NCI-H526 (cell line): ENCODE measurements at places on chromosomes 7 and 10.

GRCh38 chr10:86964847-86965190 is 3.5 kb upstream of the ADIRF start:
- no peak for DNase-seq

GRCh38 chr7:83882551-83882950 is 233.6 kb upstream of the SEMA3E start:
- DNase-seq, result no peak

DNA sequence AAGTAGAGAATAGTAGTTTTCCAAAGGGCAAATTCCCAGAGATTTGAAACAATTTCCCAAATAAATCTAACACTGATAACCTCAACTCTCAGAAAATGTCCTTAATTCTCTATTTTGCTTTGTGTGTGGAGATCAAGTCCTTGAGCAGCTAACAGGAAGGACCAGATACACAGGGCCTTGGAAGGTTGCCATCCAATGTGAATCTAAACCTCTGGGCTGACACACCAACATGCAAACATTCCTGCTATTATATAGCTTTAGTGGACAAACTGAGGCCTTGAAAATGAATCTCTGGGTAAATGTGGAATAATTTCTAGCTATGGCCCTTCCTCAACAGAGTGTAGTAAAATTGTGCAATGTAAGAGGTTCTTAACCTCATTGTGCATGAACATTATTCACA is 44.1 kb upstream of the PARD3 start:
- no peak for DNase-seq

DNA sequence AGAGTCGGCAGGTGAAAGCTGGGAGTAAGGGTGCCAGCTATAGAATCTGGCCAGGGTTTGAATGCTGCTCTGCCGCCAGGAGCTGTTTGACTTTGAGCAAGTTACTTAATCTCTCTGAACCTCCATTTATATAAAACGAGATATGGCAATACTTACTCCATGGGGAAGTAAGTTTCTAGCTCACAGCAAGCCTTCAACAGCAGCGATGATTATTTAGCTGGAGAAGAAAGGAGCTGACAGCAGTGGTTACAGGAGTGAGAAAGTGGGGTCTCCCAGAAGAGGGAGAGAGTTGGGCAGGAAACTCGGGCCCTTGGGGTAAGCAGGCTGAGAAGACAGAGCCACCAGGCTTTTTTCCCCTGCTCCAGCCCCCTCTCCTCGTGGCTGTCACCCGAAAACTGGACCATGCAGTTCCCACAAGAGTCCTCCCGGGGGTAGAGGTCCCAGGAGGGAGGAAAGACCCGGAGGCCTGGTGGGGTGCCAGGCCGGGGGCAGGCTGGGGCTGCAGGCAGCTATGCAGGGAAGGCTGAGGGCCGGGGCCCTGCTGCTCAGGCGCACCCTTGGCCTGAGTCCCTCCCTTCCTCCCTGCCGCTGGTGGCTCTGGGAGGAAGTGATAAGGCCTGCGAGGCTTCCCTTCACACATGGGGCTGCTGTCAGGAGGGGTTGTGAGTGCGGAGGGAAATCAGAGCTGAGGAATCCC is 3.5 kb downstream of the NOS3 start:
- DNase-seq, result no peak

DNA sequence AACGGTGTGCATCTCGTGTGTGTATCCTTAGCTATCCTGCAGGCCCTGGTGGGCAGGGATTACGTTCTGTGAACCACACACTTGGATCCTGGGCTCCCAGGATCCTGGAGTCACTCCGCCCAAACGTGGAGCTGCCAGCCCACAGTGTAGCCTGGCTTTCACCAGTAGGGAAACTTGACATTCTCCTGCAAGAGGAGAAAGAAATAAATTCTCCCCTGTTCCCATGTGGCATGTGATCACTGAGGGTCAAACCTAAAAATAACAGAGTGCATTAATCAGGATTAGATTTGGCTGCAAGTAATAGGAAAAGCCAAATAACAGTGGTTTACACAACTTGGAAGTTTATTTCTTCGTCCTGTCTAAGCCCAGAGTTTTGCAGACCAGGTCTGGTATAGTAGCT is 32.3 kb downstream of the PALD1 start:
- DNase-seq, result no peak

DNA sequence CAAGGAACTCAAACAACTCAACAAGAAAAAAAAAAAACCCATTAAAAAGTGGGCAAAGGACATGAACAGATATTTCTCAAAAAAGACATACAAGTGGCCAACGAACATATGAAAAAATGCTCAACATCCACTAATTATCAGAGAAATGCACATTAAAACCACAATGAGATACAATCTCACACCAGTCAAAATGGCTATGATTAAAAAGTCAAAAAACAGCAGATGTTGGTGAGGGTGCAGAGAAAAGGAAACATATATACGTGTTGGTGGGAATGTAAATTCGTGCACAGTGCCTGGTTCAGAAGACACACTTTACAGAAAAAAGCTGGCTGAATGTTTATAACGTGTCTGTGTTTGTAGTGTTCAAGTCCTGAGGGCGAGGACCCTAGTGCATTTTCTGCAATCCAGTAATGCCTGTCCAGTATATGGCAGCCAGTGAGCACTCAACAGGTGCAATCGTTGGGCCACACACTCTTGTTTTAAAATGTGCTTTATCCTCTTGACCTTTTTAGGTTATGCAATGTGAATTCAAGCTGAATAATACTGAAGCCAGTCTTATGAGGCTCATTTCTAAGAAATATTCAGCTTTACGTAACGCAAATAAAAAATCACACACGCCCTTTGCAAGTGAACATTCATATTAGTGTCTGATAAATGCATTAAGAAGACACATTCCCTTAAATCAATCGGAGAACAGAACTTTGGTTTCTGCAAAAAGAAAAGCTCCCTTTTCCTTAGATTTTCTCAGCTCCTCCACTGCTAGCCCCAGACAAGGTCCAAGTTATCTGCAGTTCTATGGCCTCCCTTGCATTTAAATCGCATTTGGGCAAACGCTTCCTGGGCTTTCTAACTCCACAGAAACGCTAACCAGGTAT is 813 bp upstream of the MTURN start:
- DNase-seq, result no peak

DNA sequence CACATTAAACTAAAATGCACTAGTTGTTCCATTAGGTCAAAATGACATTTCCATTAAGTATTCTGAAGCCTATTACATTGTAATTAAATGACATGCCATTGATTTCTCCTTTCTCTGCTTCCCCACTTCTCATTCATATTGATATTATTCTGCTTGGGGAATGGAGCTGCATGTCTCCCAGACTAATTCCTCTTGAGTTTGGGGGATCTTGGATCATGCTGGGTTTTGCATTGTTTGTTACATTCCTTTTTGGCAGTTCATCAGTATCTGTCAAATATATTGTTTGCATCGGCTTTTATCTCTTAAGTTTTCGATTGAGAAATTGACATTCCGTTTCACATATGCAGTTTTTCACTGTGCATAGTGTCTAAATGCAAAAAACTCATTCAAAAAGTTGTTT is 65.1 kb upstream of the CYP26C1 start:
- no peak for DNase-seq

- DNase-seq, result no peak
These were observed 270.5 kb downstream of the BICC1 start for GRCh38 chr10:58782876-58783851.

- DNase-seq, result no peak
These were observed 25.9 kb downstream of the AGBL3 start for GRCh38 chr7:135012229-135012628.
